Stimulated activated CD8-positive, alpha-beta memory T cell treated with anti-CD3 and anti-CD28 coated beads, Interleukin-4, amount 100 ng/mL, for 1 hour (primary cell): ENCODE measurements at places on chromosomes 16 and 17.

GRCh38 chr16:17572145-17572544, 101.4 kb upstream of the XYLT1 start:
- no peak for DNase-seq

GRCh38 chr16:65884018-65884417, 482.5 kb upstream of the CDH5 start:
- no peak for DNase-seq

GRCh38 chr16:749010-749409, 8.2 kb upstream of the CIAO3 start:
- no peak for DNase-seq

DNA sequence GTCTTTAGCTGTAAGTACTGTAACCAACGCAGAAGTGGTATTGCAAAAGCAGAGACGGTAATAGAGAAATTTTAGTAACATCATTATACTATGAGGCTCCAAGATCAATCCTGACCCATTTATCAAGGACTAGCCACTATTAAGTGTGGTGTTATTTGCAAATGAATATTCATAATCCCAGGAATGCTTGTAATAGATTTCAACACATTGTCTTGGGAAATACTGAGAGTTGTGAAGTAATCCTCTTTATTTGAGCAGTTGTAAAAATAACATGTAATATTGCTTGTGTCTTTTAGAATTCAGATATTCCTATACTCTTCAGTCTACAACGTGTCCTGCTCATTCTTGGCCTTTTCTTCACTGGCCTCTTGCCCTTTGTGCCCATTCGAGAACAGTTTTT, 46.4 kb downstream of the GDPD1 start:
- no peak for DNase-seq

DNA sequence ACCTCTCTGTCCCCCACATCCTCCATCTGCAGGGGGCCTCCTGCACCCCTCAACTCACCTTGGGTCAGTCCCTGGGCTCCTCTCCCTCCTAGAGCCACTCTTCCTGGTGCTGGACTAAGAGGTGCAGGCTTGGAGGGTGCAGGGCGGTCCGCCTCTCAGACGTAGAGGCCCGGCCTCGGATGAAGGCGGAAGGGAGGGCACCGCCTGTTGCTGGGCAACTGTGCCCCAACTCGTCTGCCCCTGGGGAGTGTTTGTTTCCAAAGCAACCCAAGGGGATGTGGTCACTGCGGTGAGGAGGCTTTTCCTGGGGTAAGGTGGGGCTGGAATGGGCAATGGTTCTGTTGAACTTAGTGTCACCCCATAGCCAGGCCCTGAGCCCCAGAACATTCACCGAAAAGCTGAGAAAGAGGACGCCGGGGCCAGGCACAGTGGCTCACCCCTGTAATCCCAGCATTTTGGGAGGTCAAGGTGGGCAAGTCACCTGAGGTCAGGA, at the start of gene C16orf54:
TSS of gene C16orf54 (minus strand) at position 138 of the 493 bp plus-strand sequence. CDS start 1,039 bp downstream, outside the sequence.
- peak; percentile 89 for DNase-seq

- no peak for DNase-seq
These were observed 7.0 kb downstream of the KRT14 start for GRCh38 chr17:41579484-41580243.

GRCh38 chr17:78924481-78925151, 571 bp downstream of the TIMP2 start:
- DNase-seq = no peak

- no peak for DNase-seq
These were observed 549.5 kb upstream of the EEF2KMT start for GRCh38 chr16:5647051-5647450.

- DNase-seq = peak; percentile 52
These were observed 16.5 kb downstream of the MRPS23 start for GRCh38 chr17:57833179-57833939.

- DNase-seq = no peak
These were observed 15.0 kb upstream of the NAGLU start for GRCh38 chr17:42521036-42521435.

- DNase-seq = no peak
These were observed 2.1 kb downstream of the SECTM1 start for GRCh38 chr17:82331345-82331939.

GRCh38 chr17:33525186-33525585, 232.1 kb upstream of the ASIC2 start:
- no peak for DNase-seq

DNA sequence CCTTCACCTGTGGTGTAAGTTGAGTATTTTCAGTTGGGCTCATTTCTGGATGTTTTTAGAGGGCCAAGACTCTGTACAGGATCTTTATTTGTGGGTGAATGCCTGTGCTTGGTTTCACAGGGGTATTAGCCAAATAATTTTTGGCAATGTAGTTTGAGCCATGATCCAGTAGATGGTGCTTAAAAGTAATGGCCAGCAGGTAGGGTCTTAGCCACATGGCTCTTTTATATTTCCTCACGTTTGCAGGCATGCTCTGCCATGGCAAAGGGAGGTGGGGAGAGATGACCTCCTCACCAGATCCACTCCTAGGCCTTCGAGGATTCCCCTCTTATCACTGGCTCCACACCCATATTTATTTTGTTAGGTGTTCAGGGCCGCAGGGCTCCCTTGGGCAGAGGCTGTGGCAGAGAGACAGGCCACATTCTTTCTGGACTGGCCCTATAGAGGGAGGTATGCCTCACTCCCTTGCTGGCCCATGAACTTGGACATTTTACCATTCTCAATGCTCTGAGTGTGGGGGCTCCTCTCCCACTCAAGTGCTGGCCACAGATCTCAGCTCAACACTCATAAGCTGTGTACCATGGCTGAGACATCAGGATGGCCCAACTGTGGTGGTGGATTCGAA, 417.1 kb downstream of the XYLT1 start:
- no peak for DNase-seq

- no peak for DNase-seq
These were observed 31.7 kb upstream of the NUDT16L1 start for GRCh38 chr16:4661661-4662060.

GRCh38 chr16:30956601-30957455, 726 bp upstream of the SETD1A start:
- peak; percentile 76 for DNase-seq

- DNase-seq = no peak
These were observed 42.1 kb downstream of the MAP1LC3B start for GRCh38 chr16:87434146-87434667.

- DNase-seq = peak; percentile 7
These were observed 84.9 kb downstream of the HS3ST2 start for GRCh38 chr16:22898874-22899348.

- DNase-seq = peak; percentile 71
These were observed at the start of gene GIT1 for GRCh38 chr17:29589524-29590410. GIT1 (minus strand) TSS chr17:29589648; CDS start chr17:29589378, 270 bp downstream.

DNA sequence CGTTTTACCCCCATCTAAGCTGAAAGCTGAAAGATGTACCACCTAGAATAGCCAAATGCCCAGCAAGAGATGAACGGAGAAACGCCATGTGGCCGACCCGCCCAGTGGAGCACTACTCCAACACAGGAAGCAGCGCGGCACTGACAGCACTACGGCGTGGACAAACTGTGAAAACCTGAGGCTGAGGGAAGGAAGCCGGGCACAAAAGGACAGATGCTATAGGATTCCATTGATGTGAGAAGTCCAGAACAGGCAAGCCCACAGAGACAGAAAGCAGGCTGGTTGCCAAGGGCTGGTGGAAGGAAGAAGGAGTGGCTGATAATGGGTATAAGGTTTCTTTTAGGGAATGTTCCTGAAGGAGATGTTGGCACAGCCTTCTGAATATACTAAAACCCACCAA, 29.4 kb upstream of the SLC38A8 start:
- no peak for DNase-seq

DNA sequence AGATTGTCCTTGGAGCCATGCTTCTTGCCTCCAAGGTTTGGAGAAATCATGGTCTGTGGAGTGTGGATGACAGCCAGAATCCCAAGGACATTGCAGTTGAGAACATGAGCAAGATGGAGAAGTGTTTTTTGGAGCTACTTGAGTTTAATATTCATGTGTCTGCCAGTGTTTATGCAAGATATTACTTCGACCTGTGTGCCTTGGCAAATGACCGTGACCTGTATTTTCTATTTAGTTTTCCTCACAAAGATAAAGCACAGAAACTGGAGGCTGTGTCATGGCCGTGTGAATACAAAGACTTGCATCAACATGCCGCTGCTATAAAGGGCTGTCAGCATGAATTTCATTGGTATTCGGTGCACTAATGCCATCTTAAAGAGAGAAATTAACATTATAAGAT, 9.0 kb downstream of the GGA2 start:
- no peak for DNase-seq

DNA sequence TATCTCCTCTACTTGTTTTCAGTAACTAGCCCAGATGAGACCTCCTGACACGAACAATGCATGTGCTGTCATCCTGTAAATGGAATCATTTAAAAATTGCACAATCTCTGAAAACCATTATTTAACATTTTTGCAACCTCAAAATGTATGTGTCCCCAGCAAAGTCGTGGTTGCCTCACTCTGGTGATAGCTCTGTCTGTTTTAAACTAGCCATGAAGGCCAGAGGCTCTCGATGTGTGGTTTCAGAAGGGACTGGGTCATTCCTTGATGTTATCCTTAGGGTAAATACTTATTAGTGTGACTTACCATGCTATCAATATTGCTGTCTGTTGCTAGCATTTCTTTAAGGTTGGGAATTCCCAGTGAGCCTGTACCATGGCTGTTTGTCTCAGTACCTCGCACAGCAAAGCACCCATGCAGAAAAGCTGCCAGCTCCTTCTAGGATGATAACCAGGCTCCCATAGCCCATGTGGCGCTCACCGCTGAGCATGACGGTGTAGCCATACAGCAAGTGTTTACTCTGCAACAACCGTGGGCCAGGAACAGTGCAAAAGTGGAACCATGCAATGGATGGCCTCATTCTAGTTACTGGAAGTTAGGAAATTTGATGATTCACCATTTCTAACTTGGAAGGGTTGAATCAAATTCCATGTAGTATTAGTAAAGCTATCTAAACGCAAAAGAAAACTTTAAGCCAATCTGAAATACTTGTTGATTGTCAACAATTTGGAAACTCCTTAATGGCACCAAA, 2.9 kb upstream of the PGS1 start:
- no peak for DNase-seq

DNA sequence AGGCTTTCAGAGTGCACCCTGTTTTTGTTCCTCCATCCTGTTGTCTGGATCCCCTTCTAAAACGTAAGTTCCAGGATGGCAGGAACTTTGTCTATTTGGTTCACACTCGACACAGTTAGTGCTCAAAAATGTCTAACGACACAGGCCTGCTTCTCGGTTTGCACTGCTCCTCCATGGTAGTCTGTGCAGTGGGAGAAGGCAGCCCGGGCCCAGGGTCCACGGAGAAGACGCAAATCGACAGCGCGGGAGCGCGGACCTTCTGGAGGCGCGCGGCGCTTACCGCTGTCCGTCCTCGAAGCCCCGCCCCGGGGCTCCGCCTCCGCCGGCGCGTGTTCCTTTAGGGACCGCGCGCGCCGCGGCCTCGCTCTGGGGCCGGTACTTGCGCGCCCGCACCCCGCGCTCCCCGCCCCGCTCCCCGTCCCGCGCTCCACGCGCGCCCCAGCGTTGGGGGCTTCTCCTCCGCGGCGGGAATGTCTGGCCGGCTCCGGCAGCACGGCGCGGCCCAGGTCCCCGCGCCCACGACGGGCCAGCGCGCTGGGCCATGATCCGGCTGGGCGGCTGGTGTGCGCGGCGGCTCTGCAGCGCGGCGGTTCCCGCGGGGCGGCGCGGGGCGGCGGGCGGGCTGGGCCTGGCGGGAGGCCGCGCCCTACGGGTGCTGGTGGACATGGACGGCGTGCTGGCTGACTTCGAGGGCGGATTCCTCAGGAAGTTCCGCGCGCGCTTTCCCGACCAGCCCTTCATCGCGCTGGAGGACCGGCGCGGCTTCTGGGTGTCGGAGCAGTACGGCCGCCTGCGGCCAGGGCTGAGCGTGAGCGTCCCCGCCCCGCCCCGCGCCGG, at the start of gene NT5M:
TSS of gene NT5M (plus strand) at position 364 of the 837 bp plus-strand sequence. CDS start at position 542, 178 bp downstream.
- DNase-seq = peak; percentile 38

GRCh38 chr16:3484318-3485096, 10.8 kb downstream of the C16orf90 start:
- no peak for DNase-seq

- DNase-seq = no peak
These were observed 55.0 kb upstream of the MRC2 start for GRCh38 chr17:62572488-62572887.

DNA sequence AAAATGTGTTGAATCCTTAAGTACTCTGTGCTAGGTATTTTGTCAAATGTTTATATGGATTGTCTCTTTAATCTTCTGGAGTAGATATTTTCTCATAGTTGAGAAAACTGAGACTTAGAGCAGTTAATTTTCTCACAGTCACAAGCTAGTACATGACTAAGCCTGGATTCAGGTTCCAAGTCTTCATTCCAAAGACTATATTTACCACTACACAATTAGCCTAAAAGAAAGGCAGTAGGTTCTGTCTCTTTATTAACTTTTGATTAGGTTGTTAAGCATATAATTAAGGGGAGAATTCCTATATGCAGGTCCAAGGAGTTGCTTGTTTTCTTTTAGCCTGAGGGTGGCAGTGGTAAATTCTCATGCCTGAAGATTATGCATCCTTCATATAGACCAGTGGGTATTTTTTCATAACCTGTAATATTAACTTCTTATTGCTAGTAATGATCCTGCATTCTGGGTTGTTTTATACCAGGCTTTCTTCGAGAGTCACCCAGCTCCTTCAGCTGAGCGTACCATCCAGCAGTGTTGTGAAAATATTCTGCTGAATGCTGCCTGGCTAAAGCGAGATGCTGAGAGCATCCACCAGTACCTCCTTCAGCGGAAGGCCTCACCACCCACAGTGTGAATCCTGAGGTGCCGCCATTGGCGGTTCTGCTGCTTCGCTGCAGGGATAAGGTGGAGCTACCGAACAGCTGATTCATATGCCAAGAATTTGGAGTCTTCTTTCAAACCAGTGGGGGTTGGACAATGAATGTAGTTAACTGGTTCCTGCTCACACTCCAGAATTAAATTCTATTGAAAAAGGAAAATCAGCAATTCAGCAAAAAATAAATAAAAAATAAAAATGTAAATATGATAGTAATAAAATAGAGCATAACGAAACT, 28.2 kb upstream of the KPNB1 start:
- DNase-seq = no peak

DNA sequence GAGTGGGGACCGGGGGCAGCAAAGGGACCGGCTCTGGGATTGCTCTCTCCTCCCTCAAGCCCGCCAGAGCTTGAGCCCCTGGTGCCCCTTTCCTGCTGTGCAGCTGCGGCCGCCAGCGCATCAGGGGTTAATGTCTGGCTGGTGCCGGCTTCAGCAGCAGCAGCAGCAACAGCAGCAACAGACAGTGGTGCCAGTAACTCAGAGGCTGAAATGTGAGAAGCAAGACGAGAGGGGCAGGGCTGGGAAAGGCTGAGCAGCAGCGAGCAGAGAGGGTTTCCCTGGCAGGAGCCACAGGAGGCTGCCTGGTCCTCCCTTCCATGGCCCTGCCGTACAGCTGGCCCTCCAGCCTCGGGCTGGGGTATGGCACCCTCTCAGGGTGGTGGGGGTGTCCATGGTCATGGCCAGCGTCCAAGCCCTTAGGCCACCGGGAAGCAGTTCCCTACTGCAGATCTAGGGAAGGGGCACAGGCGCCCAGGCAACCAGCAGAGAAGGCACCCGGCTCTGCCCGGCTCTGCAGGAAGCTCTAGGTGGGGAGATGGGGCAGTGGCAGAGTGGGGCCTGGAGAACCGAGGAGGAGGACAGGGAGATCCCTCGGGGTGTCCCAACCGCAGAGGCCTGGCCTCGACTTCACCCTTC, 21.1 kb upstream of the TFAP4 start:
- no peak for DNase-seq

- DNase-seq = no peak
These were observed 6.8 kb downstream of the ZNF267 start for GRCh38 chr16:31880322-31880979.
